ENCODE measurements at places on chromosomes 1 and 21. TPM values are rescaled to one million over a fixed set of nuclear protein-coding genes. Genes with fewer than 3 reads are reported as not detected.

GRCh38 chr1:171954361-171954760 is 113.1 kb downstream of the DNM3 start:
- H3K4me3 ChIP-seq, result no peak overlapping the region
- no peak for DNase-seq

DNA sequence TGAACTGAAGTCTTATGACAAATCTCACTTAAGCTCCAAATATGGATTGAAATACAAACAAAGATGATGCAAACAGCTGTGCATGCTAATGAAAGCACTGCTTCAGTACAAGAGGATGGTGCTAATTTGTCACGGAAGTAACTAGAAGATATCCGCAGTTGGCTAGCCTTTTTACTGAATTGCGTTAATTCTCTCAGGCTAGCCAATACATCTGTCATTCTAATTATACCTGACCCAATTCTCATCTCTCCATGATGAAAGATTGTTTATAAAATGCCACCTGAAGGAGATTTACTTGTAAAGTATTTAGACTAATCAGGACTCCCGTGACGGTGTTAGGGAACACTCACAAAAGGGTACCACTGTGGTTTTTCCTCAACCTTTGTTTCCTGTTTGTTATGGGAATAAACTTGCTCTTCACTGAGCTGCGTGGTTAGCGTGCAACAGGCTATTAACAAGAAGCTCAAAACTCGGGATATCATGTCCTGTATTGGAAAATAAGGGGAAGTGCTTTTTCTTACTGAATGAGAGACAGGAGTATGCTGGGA is 162.5 kb downstream of the APP start:
- no peaks in the 10 kb centered on the region for H3K27me3 ChIP-seq
- peak overlapping the region; percentile 35 for H3K27ac ChIP-seq
- H3K4me3 ChIP-seq, result no peak overlapping the region

- no peaks in the 10 kb centered on the region for H3K27me3 ChIP-seq
- H3K4me3 ChIP-seq, result no peak overlapping the region
- H3K27ac ChIP-seq, result peak overlapping the region; percentile 88
- H3K4me1 ChIP-seq, result peaks cover 59% of the 10 kb centered on the region
These were observed 4.1 kb upstream of the POFUT2 start for GRCh38 chr21:45291613-45292398.

Gene HSPA6
- total RNA-seq, result 1.3 TPM

DNA sequence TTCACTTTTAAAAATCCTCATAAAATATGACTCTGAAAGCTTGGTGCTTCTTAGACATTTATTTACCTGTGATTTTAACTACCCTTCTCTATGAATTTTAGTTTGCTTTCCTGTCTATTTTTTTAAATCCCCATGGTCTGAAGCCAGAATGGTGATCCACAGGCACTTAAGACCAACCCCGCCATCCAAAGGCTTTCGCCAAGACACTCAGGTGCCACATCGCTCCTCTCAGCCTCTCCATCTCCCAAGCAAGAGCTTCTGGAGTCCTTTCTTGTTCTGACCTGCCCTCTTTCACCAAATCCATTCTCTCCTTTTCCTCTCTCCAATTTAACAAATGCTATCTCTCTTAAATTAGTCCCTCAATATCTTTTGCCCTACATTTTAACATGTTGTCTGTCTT is 464.6 kb downstream of the PCP4 start:
- no peak overlapping the region for H3K4me3 ChIP-seq
- DNase-seq, result no peak
- H3K27me3 ChIP-seq, result no peaks in the 10 kb centered on the region
- H3K4me1 ChIP-seq, result no peaks in the 10 kb centered on the region
- no peaks in the 10 kb centered on the region for H3K36me3 ChIP-seq
- H3K27ac ChIP-seq, result no peak overlapping the region

Gene PRELP
- total RNA-seq, result 54.5 TPM

Gene CATSPERE
- total RNA-seq, result 0.20 TPM

DNA sequence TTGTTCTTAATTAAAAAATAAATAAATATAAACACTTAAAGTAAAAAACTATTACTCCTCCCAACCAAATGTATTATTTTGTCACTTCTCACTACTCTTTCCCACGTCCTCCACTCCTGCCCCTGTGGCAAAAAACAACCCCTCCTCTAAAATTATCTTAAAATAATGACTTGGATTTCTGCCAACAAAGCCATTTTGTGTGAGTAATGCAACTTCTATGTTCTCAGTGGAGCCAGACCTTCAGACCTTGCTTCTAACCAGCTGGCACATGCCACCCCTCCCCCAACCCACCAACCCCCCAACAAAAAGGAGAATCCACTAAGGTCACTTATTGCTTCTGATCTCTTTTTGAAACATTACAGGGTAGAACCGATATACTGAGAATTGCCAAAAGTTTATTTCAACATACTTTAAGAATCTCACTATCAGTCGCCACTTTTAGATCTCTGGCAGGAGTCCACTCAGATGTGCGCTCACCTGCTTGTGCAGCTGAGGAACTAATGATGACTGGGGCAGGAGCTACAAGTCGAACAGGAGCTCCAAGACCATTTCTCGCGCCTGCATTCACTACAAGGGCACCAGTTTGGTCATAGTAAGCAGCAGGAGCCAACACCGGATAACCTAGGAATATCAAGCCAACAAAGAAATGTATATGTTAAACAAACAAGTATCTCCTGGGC is 58.3 kb upstream of the SDC3 start:
- peak overlapping the region; percentile 36 for H3K27ac ChIP-seq
- no peak for DNase-seq
- H3K4me3 ChIP-seq, result no peak overlapping the region
- H3K4me1 ChIP-seq, result peaks cover 40% of the 10 kb centered on the region

- H3K27ac ChIP-seq, result no peak overlapping the region
- DNase-seq, result no peak
- H3K27me3 ChIP-seq, result no peaks in the 10 kb centered on the region
- H3K36me3 ChIP-seq, result no peaks in the 10 kb centered on the region
- H3K4me1 ChIP-seq, result no peaks in the 10 kb centered on the region
These were observed 74.7 kb downstream of the ALG6 start for GRCh38 chr1:63442141-63442475.

Gene RGS18
- total RNA-seq, result 1.2 TPM

Gene THEM4
- 23.1 TPM for total RNA-seq

DNA sequence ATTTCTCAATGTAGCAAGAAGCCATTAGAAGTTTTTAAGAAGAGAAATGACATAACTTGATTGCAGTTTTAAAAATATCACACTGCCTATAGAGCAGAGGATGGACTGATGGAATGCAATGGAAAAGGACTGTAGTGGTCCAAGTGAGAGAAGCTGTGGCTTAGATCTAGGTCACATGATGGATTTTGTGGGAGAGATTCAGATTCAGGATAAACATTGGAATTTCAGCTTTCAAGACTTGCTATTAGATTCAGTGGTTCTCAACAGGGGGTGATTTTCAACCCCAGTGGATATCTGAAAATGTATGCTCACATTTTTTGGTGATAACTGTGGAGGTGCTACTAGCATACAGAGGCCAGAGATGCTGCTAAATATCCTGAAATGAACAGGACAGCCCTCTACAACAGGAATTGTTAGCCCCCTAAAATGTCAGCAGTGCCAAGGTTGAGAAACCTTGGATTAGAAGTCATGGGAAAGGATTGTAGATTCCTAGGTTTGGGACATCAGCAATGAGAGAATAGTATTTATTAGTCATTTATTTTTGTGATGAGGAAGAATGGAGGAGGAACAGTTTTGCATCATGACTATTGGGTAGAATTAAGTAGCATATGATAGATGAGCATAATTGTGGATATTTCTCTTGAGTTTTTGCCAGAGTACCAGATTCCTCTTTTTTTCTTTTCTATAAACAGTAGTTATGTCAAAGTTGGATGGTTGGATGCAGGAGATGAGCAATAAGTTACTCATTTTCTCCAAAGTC is 30.1 kb upstream of the KCNK2 start:
- no peaks in the 10 kb centered on the region for H3K4me1 ChIP-seq
- H3K27me3 ChIP-seq, result no peaks in the 10 kb centered on the region
- H3K27ac ChIP-seq, result no peak overlapping the region
- no peak overlapping the region for H3K4me3 ChIP-seq
- DNase-seq, result no peak

DNA sequence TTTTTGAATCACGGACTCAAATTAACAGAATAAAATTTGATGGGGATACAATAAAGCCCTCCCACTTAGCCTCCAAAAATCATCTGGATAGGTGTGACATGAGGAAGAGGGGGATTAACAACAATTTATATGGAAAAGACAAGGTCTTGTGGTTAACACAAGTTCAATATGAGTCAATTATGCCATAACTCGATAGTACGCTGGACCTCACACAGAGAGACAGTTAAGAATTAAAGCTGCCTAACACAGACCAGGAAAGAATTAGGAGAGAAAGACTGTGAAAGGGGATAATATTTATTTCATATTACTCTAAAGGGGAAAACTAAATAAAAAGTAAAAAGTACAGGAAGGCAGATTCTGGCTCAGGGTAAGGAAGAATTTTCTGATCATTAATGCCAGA is 243.7 kb upstream of the LYPLAL1 start:
- no peaks in the 10 kb centered on the region for H3K27me3 ChIP-seq
- no peak overlapping the region for H3K4me3 ChIP-seq
- H3K4me1 ChIP-seq, result no peaks in the 10 kb centered on the region
- H3K36me3 ChIP-seq, result no peaks in the 10 kb centered on the region
- H3K27ac ChIP-seq, result no peak overlapping the region
- DNase-seq, result no peak

- H3K27ac ChIP-seq, result no peak overlapping the region
- H3K36me3 ChIP-seq, result no peaks in the 10 kb centered on the region
- no peak for DNase-seq
- no peaks in the 10 kb centered on the region for H3K4me1 ChIP-seq
- H3K27me3 ChIP-seq, result no peaks in the 10 kb centered on the region
These were observed 114.1 kb downstream of the LHX4 start for GRCh38 chr1:180343921-180344769.

DNA sequence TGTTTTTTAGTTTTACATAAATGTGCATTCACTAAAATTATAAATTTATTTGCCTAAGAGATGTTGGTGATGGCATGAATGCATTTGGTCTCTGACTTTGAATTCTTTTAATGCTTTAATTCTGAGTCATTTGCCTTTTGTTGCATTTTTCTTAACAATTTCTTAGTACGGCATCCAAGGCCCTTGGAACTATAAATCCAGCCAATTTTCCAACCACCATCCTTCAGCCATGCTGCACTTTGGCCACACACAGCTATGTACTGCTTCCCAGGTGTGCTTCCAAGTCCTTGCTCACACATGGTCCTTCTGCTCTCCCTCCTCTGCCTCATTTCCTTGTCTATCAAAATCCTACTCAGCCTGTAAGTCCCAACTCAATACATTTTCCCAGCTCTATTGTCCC is 161.0 kb downstream of the DHRS3 start:
- H3K4me1 ChIP-seq, result no peaks in the 10 kb centered on the region
- H3K36me3 ChIP-seq, result no peaks in the 10 kb centered on the region
- H3K27ac ChIP-seq, result no peak overlapping the region
- H3K4me3 ChIP-seq, result no peak overlapping the region
- H3K27me3 ChIP-seq, result no peaks in the 10 kb centered on the region
- no peak for DNase-seq

Measured in right atrium auricular region (tissue), 2 donors.